ENCODE measurements at places on chromosomes 16 and 17. TPM values are rescaled to one million over a fixed set of nuclear protein-coding genes. Genes with fewer than 3 reads are reported as not detected.

- no peak for DNase-seq
Observed at GRCh38 chr17:56175299-56175955, 22.2 kb downstream of the ANKFN1 start.

RUNDC3A gene
- 0.55 TPM for total RNA-seq

KRT12 gene
- total RNA-seq: not detected

DNA sequence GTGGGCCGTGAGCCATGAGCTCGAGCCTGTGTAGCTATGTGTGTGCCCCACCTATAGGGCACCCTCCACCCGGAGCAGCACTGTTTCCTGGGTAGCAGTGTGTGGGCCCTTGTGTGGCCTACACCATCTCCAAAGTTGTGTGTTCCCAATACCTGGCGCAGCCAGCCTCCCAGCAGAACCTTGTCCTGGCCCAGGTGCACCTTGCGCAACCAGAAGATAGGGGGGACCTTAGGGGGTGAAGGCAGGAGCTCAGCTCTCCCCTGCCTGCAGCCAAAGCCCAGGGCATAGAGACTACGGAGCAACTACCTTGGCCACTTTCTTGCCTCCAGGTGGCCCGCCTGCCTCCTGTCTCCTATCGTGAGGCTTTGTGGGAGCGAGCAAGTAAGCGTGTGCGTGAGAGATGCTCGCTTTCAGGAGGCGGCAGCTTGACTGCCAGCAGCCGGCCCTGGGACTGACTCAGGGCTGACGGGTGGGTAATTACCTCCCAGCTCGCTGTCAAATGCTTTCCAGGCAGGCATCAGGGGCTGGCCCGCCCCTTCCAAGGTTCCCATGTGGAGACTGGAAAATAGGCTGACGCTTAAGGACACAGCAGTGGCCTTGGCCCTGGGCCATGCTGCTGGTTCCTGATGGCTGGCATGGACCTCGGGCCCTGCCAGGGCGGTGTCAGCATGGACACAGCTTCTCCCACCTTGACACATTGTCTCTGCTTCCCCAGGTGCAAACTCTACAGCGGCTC, 19.0 kb downstream of the TRAF7 start:
- DNase-seq: no peak

KARS1 gene
- 161 TPM for total RNA-seq

GRCh38 chr16:69003500-69003899, 102.0 kb upstream of the HAS3 start:
- DNase-seq: no peak

ADAM11 gene
- total RNA-seq: 0.08 TPM

TAT gene
- total RNA-seq: not detected

CLEC19A gene
- not detected for total RNA-seq

DNA sequence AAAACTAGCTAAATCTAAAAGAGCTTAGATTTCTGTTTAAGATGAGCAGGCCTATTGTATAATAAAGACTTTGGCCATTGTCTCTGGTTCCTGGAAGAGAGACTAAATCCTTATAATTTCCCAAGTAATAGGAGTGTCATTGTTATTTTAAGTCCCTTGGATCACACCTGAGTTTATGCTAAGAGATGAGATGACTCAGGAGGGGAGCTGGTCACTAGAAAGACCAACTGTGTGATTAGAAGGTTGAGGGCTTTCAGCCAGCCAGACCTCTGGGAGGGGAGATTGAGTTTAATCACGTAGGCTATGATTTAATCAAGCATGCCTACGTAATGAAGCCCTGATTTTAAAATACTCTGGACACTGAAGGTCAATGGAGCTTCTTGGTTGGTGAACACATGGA, 156.9 kb upstream of the C17orf78 start:
- no peak for DNase-seq

DNA sequence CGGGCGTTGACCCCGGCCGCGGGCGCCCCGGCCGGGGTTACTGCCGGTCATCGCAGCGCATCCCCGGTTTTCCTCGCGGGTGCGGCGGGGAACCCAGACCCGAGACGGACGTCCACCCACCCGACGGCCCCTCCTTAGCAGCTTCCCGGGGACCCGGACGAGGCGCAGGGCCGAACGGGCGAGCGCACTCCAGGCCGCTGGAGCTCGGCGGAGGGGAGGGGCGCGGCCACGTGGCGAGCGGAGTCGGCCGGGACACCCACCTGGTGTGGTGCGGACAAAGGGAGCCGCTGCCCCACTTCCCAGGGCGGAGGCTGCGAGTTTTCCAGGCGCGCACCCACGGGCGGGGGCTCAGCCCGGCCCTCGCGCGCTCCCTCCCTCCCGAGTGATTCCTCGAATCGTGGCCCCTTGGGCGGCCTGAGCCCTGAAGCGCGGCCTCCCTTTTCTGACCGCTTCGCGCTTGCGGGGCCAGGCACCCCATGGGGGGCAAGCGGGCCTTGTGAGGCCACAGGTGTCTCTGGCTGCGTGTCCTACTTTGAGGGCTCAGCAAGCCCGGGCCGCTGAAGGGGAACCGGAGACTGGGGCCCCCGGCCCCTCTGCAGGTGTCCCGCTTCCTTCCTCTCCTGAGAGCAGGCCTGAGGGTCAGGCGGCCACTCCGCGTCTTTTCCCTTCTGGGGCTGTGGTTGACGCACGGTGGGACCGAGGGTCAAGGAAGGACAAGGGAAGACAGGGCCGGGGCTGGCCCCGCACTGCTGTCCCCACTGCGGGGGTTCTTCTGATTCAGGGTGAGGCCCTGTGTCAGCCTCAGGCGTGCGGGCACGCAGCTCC, 1.1 kb upstream of the FASN start:
- DNase-seq: no peak

DNA sequence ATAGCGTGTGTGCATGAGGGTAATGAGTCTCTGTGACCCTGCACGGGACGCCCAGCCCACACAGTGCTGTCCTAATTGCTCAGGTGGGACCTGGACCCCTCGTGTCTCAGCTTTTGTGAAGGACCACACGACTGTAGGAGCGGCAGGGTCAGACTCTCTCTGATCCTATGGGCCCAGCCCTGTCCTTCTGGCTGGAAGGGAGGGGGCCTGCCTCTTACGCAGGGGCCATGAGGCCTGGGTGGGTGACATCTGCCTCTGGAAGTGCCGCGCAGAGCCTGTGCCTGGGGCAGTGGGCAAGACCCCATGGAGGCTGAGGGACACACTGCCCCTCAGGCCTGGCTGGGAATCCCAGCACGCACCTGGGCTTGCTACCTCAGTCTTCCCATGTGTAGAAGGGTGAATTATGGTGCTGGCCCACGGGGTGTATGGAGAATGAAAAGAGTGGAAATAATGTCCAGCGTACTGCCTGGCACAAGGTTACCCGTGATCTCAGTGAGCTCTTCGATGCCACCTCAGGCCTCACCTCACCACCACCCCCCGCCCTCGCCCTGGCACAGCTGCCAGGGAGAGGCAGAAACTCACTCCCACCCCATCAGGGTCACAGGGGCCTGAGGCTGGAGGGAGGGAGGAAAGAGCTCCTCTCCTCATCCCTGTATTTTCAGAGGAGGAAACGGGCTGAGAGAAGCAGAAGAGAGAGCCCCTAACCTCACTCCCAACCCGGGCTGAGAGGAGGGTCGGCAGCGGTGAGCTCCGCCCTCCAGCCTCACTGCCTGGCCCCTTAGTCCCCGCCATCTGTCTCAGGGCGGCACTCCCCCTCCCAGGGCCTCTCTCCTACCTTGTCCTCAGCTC, 27.1 kb upstream of the DBNDD1 start:
- DNase-seq: no peak

DNA sequence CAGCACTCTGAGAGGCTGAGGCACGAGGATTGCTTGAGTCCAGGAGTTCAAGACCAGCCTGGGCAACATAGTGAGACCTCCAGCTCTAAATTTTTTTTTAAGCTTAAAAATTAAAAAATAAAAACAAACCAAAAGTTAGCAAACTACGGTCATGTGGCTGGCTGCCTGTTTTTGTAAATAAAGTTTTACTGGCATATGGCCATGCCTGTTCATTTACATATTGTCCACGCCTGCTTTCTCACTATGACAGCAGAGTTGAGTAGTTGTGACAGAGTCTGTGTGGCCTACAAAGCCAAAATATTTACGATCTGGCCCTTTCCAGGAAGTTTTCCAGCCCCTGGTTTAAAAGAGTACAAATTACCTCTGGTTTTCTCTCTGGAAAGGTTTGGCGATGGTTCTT, 3.3 kb downstream of the SLX4 start:
- no peak for DNase-seq

DNA sequence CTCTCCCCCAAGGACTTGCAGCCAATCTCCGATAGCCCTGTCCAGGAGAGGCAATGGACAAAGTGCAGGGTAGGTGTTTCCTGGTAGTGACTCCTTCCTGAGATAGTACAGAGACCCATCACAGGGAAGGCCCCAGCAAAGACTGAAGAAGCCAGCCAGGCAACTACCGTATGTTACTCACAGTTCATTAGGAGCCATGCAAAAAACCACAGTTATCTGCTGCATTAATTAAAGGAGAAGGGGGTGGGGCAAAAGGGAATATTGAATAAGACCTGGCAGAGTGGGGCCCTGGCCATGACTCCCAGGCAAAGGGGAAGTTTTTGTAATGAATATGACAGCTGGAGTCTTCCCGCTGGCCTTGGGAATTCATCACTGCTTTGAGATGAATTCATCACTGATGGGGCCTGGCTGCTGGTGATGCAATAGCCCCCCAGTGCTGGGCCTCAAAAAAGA, 2.5 kb upstream of the SLC13A2 start:
- no peak for DNase-seq

DNA sequence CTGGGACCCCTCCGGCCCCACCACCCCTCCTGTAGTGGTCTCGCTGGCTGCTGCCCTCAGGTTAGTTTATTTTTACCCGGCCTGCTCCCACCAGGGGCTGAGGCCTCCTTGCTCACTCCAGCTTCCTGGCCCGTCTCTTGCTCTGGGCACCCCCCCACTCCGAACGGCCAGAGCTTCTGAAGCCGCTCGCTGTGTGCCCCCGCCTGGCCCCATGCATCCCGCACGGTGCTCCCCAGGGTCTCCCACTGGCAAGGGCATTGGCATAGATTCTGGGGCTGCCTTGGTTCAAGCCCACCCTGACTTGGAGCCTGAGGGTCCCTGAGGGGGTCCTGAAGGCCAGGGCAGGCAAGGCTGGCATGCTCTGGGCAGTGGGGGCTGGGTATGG, 186.4 kb downstream of the SEC14L1 start:
- DNase-seq: no peak

CLDN7 gene
- total RNA-seq: 1.2 TPM

FAM171A2 gene
- 0.31 TPM for total RNA-seq

Data from T-helper 17 cell (primary cell).